Posterior cingulate gyrus (tissue), 11 donors: ENCODE measurements at places on chromosomes 13 and 19.

- no peak for DNase-seq
These were observed 50.5 kb upstream of the IRS2 start for GRCh38 chr13:109836629-109837607.

- no peak for DNase-seq
These were observed 7.2 kb downstream of the DDX39A start for GRCh38 chr19:14411938-14412245.

GRCh38 chr13:60494296-60494695 lies 97.3 kb downstream of the TDRD3 start:
- DNase-seq: no peak

- DNase-seq: no peak
These were observed 53.8 kb downstream of the ZDHHC20 start for GRCh38 chr13:21405309-21405708.

GRCh38 chr19:40613690-40614621 lies 12.8 kb downstream of the LTBP4 start:
- no peak for DNase-seq

DNA sequence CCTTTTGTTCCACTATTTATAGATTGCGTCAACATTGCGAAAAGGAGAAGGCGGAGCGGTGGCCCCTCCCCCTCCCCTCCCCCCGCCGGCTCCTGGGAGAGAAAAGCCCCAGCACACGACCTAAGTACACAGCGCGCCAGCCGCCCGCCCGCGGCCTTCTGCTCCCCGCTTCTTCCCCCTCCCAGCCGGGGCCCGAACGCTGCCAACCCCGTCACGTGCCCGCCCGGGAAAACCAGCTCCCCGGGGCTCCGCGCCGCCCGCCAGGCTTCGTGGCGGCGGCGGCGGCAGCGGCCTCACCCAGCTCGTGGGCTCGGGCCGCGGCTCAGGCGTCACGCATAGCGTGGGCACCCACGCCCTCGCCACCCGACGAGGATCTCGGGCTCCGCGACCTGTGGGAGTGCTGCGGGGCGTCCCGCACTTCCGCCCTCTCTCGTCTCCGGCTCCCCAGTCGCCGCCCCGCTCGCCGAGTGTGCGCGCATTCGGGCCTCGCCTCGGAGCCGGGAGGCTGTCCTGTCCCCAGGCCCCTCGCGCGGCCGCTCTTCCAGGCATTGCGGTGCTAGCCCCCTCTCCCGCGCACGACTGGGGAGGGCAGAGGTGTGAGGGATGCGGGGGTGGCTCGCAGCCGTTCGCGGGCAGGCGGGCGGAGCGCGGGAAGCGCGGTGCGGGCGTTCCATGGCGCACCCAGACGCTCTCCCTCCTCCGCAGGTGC lies 110.5 kb downstream of the KCNRG start:
- peak; percentile 87 for DNase-seq

DNA sequence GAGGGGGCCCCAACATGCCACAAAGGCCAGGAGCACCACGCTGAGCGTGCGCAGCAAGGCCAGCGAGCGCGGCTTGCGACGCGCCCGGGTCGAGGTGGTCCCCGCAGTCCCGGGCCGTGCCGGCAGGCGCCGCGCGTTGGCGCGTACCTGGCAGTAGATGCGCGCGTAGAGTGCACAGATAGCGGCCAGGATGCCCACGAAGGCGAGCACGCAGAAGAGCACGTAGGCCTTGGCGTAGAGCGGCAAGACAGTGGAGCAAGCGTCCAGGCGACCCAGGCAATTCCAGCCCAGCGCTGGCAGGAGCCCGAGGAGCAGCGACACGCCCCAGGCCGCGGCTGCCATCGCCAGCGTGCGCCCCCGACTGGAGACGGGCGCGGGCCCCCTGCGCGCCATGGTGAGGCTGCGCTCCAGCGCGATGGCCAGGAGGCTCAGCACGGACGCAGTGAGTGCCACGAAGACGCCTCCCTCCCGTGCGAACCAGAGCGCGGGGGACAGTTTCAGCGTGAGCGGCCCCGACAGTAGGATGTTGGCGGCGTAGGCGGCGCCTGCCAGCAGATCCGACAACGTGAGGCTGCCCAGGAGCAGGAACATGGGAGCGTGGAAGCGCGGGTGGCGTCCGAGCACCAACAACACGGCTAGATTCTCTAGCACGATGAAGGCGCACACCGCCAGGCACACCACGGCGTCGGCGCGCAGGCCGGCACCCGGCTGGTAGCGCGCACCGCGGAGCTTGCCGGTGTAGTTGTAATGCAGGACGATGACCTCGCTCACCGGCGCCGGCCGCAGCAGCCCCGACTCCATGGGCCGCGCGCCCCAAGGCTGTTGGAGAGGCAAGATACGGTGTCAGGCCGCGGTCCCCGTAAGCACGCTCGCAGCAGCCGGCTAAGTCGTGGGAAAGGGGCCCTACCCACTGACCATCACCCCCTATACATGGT lies 2.8 kb downstream of the S1PR5 start:
- DNase-seq: peak; percentile 89

- no peak for DNase-seq
These were observed 98.7 kb downstream of the FAM216B start for GRCh38 chr13:42880056-42880605.

DNA sequence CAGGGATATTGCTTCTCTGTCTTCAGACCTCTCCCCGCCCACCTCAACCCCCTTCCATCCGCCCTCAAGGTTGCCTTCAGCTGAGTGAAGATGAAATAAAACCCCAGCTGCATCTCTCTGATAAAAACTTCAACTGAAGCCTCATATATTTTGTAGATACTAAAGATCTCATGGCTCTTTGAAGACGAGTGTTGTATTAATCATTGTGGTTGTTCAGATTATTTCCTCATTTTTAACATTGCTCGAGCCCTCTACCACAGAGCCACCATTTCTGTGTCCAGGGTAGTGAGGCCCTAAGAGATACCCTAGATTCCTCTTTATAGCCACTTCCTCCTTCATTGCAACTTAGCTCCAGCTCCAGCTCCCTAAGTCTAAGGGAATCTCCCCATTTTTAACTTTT lies 312.8 kb upstream of the ZNF507 start:
- DNase-seq: no peak

DNA sequence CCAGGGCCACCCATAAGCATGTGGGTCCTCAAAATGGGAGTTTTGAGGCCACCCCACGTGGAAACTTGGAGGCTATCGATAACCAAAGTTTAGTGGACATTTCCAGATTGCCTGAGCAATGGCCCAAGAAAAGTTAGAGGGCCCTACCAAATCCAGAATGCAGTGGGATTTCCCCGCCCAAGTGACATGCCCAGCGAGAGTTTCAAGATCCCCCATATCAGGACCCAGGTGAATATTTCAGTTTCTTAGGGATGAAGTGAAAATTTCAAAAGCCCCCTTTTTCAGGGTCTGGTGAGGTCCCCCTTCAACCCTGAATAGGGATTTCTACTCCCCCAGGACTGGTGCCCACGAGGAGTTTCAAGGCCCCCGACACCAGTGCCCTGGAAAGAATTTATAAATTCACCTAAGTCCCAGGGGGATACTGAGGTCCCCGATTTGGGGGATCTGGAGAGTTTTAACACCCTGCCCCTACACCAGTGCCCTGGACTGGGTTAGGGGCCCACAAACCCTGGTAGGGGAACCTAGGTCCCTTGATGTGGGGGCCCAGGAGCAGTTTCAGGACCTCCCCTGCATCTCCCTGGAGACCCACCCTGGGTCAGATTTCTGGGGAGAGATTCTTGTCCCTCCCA lies 695 bp downstream of the BST2 start:
- DNase-seq: no peak
